ENCODE measurements at places on chromosomes 6 and 20.

DNA sequence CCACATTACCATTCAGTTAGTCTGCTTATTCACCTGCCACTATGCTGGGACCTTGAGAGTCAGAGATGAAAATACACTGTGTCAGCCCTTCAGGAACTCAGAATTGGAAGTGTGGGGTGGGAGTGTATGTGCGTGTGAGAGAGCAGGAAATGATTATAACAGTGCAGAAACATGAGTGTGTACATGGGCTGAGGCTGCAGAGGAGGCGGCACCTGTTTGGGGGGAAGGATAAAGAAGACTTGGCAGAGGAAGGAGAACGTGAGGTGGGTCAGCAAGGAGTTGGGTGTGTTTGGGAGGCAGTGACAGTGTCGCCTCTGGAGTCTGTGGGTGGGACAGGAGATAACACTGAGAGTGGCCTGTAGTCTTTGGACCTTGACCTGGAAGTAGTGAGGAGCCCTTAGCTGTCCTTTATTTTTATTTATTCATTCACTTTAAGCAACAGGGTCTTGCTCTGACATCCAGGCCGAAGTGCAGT is 3.1 kb downstream of the CHMP4B start:
- DNase-seq = no peak

- DNase-seq = peak; percentile 34
These were observed 22.7 kb upstream of the ZNF184 start for GRCh38 chr6:27495386-27496135.

GRCh38 chr20:49276961-49277785 is 684 bp downstream of the ZNFX1 start:
- peak; percentile 23 for DNase-seq

DNA sequence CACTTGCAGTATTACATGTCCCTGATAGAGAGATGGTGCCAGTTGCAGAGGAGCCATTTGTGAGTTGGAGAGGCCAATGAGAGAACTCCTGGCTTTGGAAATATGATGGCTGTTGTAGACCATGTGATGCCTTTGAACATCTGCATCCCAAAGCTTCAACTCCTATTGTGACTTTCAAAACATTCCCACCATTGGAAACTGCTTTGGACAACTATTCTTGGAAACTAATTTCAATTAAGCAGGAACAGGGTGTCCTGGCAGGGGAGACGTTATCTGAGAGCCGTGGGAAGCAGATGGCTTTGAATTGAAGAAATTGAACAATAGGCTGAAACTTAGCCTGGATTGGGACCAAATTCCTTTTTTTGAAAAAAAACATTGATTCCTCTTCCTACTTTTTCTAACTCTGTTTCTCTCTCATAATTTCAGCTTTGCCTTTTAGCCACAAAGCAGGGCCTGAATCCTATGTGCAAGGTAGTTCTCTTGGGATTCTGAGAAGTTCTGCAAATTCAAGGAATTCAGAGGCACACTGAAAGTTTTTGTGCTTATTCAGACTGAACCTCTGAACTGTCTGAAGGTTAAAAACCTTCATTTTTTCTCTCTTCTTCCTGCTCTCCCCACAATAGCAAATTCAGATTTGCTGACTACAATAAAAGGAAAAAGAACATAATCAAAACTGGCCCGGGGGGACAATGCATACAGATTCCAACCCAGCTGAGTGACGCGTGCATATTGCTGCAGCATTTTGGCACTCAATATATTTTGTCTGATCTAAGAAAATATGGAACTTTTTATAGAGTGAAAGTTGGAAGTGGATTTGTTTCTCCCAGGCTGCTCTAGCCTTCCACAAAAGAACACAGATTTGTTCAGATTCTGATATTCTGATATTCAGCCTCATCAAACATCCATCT is 720.4 kb upstream of the CHD6 start:
- DNase-seq = no peak

- DNase-seq = no peak
These were observed 46.7 kb upstream of the SUPT3H start for GRCh38 chr6:45424451-45424861.

GRCh38 chr20:5205348-5206210 is 78.8 kb downstream of the CDS2 start:
- DNase-seq = peak; percentile 71

DNA sequence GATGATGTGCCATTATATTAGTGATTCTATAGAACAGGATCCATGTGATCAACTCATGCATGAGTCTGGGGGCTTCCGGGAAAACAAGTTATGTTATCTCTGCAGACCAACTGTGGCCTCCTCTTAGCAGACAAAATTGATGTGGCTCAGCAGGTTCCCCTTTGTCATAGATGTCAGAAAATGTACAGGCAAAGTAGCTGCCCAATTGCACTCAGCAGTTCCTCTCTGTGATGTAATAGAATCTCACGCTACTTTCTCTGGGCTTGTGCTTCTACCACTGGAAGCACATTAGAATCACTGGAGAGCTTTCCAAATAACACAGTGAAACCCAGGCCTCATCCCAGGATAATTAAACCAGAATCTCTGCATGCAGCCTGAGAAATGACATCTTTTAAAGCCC is 253.1 kb downstream of the SLC24A3 start:
- DNase-seq = no peak

GRCh38 chr6:87152526-87152955 is 2.8 kb upstream of the ZNF292 start:
- DNase-seq = peak; percentile 14

- DNase-seq = no peak
These were observed 10.4 kb upstream of the TRIB3 start for GRCh38 chr20:370151-370600.

- no peak for DNase-seq
These were observed 21.4 kb downstream of the RRBP1 start for GRCh38 chr20:17660667-17661066.

GRCh38 chr6:140909156-140909555 is 1223.6 kb upstream of the GJE1 start:
- DNase-seq = no peak

- DNase-seq = no peak
These were observed 2.1 kb downstream of the TGM6 start for GRCh38 chr20:2382833-2383232.

DNA sequence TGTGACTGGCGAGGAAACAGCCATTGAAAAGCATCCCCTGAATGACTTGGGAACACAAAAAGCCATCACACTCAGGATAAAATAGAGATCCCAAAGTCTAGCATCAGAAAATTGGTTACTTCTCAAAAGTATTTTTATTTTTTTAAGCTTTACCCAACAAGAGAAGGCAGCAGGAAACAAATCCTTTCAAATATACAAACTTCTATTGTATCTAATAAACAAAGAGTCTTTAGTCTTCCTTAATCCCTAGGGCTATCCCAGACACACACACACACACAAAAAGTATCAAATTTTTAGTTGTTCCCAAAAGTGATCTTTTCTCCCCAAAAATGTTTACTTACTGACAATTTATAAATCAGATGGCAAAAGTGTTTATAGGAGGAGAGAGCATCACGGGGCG is 33.2 kb upstream of the MARCKS start:
- DNase-seq = no peak

DNA sequence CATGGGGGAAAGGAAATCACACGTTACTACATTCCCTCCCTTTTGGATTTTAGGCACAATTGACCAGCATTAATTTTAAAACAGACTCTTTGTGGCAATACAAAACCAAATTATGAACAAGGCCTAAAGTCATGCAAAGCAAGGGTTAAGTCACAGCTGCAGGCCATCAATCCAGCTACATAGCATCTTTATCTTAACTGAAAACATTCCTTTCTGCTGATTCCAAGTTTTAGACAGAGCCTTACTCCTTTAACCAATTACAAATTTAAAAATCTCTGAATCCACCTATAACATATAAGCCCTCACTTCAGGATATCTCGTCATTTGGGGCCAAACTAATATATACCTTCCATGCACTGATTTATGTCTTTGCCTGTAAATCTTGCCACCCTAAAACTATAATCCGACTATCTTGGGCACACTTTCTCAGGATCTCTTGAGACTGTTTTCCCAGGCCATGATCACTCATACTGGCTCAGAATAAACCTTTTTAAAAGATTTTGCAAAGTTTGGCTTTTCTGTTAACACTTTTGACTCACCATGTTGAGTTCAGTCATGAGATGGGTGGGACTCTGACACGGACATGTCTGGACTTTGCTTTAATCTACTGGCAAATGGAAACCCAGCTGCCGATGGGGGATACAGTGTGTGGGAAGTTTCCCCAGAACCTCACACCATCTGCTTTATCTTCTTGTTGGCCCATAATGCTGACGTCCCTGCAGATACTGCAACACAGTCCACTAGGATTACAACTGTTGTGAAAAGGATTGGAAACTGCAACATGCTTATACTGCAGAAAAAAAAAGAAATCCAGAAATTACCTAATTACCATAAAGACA is 757.0 kb downstream of the PTPRT start:
- no peak for DNase-seq

DNA sequence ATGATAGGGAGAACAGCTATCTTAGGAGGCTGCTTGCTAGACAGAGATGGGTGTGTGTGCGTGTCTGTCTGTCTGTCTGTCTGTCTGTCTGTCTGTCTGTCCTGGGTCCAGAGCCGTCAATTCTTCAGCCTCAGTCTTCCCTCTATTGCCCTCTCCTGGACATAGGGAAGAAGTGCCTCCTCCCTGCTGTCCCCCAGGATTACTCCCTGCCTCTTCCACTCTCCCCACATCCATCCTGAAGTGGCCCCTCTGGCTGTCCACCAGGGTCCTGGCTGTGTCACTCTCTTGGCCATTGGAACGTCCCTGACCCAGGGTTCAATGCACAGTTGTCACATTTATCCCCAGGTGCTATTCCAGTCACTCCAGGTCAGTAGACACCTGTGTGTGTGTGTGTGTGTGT is 10.2 kb downstream of the TREML2 start:
- no peak for DNase-seq

DNA sequence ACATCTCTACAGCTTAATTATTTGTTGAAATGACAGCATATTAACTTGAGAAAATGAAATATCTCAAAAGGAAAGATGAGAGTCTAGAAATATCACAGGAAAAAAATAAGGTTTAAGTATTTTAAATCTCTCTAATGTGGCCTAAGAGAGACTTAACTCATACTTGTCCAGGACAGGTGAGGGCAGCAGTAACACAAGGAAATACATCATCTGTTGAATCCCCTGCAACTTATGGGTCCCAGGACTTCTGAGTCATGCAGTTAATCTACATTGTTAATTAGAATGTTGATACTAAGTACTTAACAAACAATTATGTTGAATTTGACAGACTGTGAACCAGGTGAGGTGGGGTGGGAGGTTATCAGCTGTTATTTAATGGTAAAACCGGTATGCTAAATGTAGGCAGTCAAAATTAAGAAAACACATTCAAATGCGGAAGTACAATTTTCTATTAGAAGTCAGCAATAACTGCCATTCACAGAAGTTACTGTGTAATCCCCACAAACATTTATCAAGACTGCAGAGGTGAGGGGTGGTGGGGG is 87.9 kb downstream of the CEP57L1 start:
- DNase-seq = no peak
